ENCODE measurements at places on chromosomes 3 and 15. TPM values are rescaled to one million over a fixed set of nuclear protein-coding genes. Genes with fewer than 3 reads are reported as not detected.

DNA sequence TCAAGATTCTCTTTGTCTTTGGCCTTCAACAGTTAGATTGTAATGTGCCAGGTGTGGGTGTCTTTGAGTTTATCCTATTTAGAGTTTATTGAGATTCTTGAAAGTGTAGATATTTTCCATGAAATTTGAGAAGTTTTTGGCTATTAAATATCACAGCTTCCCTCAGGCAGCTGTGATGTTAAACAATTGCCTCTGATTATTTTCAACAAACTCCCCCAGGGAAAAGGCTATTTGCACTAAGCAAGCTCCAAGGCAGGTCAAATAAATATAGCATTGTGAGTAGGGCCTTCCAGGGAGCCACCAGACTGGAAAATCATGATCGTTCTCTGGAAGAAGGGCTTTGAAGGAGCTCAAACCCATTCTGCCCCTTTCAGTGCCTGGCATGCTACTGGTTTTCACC lies 107.0 kb downstream of the EEFSEC start:
- no peak for DNase-seq

GRCh38 chr3:108599677-108600409 lies 10.3 kb downstream of the DZIP3 start:
- no peak for DNase-seq

GRCh38 chr15:74245342-74245931 lies 9.3 kb downstream of the CCDC33 start:
- DNase-seq = no peak

GRCh38 chr15:65964792-65965433 lies 95.6 kb downstream of the RAB11A start:
- no peak for DNase-seq

C3orf20 gene
- not detected for total RNA-seq

FEZF2 gene
- total RNA-seq = not detected

- no peak for DNase-seq
Measured at GRCh38 chr15:58779554-58779953, 8.5 kb downstream of the MINDY2 start.

STARD9 gene
- total RNA-seq = 4.9 TPM

DNA sequence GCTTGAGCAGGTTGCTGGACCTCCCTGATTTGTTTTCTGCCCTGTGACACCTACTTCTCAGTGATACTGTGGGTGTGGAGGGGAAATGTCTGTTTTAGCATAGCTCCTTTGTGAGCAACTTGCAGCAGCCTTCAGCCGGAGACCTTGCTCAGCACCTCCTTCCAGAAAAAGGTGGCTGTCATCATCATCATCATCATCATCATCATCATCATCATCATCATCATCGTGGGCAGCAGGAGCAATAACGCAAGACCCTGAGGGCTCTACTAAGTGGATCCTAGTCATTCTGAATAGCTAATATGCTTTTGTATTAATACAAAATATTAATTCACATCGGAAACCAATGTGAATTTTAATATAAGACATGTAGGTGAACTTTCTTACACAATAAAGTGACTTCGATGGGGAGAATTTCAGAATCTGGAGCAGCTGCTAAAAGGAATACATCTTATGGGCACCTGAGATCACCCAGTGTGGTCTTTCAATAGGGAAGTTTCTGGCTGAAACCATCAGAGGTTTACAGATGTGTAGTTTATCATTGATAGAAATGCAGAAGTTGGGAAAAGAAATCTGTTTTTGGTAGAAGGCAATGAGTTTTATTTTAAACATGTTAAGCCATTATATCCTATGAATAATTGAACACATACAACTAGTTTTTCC lies 8.6 kb downstream of the GABRR3 start:
- DNase-seq = no peak

GRCh38 chr3:114435386-114436115 lies 141.7 kb downstream of the TIGIT start:
- no peak for DNase-seq

- no peak for DNase-seq
Measured at GRCh38 chr3:34200576-34200975, 402.1 kb downstream of the PDCD6IP start.

DNA sequence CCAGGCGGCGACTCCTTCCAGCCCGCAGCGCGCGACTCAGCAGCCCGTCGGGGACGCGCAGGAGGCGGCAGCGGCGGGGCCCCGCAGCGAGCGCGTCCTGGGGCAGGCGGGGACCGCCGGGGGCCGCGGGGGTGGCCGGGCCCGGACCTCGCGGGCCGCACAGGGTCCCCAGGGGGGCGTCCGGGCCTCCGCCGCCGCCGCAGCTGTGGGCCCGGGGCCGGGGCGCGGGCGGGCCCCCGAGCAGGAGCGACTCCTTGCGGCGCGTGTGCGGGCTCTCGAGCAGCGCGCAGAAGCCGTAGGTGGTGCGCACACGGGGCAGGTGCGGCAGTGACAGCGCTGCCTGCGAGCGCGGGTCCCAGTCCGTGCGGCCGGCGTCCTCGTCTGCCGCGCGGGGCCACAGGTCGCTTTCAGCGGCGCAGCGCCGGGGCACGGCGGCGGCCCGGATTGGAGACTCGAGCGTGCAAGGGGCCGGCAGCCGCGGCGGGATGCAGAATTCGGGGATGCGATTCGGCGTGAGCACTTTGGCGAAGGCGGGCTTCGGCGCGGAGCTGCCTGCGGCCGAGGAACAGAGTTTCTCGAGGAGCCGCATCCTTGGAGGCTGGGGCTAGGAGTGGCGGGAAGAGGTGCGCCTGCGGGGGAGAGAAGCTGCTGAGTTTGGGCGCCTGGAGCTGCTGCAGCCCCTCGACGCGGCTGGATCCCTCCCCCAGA lies 535 bp downstream of the C2CD4B start:
- DNase-seq = no peak

- no peak for DNase-seq
Measured at GRCh38 chr15:24633082-24633481, 42.5 kb upstream of the NPAP1 start.

TMC3 gene
- total RNA-seq = not detected

GRCh38 chr15:25712192-25712960 lies 150.8 kb downstream of the ATP10A start:
- no peak for DNase-seq

GRCh38 chr15:70324001-70324974 lies 226.6 kb upstream of the TLE3 start:
- peak; percentile 94 for DNase-seq

GPR62 gene
- total RNA-seq = not detected

NIPA2 gene
- total RNA-seq = 108 TPM

SLC24A5 gene
- not detected for total RNA-seq

KLHL40 gene
- not detected for total RNA-seq

DNA sequence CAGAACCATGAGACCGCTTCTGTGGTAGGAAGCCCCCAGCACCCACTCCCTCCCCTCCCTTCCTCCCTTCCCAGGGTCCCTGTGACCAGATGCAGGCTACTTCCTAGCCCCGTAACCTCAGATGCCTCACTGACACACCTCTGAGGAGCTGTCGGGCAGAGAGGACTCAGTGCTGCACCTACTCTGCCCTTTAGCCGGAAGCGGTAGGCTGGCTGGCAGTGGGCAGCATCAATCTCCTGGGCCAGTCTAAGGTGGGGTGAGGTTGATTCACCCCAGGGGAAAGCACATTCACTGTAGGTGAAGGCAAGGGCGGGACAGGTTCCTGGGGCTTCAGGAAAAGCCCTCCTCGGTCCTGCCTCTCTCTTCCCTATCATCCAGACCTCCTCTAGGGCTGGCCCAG lies 19.1 kb downstream of the CSRNP1 start:
- no peak for DNase-seq

- no peak for DNase-seq
Measured at GRCh38 chr3:62335196-62335595, 38.2 kb downstream of the FEZF2 start.

TMEM43 gene
- total RNA-seq = 78.6 TPM

DNA sequence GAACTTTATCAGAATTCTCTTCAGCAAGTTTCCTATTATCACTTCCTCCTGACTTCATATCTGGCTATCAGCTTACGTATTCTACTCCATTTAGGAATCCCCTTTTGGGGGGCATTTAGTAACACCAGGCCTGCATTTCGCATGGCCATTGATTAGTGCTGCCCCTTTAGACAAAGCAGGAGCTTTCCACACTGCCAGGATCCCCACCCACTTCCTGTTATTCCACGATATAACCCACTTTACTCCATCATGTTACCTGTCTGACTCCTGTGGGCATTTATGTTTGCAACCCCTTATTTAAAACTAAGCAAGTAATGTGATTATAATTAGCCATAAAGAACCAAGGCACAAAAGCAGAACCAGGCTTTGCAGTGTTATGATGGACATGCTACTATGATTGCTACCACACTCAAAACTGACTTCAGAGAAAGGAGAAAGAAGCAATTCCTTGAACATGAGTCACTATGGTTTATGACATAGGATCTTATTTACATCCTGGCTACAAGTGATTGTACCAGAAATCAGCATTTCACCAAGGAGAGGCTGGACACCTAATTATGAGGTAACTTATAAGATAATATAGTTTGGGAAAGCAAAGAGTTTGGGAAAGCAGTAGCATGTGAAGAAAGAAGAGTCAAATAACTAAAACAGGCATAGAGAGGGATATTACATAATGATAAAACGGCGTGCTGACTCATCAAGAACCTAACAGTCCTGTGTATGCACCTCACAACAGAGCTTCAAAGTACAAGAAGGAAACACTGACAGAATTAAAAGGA lies 96.3 kb downstream of the IGSF11 start:
- DNase-seq = peak; percentile 86

CCR8 gene
- total RNA-seq = not detected

DNA sequence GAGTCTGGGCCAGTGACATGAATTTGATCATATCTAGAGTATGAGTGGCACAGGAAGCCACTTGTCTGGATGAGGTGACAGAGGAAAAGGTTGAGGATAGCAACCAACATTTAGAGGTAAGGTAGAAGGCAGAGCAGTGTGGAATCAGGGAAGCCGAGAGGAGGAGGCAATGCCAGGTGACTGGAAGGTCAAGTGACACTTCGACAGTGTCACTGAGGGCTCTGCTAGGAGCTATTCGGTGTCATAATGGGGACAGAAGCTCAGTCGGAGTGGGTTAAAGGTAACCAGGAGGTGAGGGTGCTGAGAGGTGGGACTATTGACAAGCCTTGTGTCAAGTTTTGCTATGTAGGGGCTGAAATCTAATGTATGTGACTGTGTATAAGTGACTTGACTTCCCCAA lies 56.7 kb downstream of the IGF1R start:
- DNase-seq = no peak

GRCh38 chr3:181718369-181718768 lies 6.6 kb downstream of the SOX2 start:
- no peak for DNase-seq

DNA sequence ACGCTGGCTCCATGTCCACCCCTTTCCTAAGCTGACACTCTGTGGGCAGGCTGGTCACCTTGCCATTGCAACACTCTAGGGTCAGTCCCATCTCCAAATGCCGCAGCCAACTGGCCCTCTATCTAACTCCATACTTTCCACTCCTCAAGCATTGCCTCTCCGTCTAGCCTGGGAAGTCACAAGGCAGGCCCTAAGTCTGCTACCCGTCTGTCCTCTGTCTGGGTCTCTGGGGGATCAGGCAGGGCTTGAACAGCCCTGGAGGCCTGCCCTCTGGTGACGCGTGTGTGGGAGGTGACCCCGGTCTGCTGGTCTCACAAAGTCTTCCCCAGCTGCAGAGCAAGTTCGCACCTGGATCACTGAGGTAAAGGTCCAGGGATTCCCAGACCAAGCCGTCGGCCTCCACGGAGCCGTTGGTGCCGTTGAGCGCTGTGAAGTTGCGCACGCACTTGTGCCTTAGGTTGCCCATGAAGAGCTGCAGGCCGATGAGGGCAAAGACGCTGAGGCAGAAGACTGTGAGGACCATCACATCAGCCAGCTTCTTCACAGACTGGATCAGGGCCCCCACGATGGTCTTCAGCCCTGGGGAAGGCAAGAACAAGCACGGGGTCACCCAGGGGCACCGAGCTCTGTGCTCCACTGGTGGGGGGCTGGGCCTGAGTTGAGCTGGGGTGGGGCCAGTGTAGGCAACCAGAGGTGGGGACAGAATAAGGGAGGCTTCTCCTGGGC lies 39.9 kb downstream of the SCN5A start:
- no peak for DNase-seq

DNA sequence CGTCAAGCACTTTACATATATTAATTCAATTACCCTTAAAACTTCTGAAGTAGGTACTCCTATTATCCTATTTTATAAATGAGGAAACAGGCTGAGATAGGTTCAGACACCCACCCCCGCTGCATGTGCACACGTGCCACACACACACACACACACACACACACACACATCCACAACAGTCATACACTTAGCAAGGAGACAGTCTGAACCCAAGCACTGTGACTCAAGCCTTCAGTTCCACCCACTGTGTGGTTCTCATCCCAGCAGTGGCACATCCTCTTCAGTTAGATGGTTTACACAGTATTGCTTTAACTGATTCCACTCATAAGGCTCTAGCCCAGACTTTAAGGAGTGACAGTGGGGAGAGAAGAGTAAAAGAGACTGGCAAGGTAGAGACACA lies 91.1 kb upstream of the FGF7 start:
- no peak for DNase-seq

DNA sequence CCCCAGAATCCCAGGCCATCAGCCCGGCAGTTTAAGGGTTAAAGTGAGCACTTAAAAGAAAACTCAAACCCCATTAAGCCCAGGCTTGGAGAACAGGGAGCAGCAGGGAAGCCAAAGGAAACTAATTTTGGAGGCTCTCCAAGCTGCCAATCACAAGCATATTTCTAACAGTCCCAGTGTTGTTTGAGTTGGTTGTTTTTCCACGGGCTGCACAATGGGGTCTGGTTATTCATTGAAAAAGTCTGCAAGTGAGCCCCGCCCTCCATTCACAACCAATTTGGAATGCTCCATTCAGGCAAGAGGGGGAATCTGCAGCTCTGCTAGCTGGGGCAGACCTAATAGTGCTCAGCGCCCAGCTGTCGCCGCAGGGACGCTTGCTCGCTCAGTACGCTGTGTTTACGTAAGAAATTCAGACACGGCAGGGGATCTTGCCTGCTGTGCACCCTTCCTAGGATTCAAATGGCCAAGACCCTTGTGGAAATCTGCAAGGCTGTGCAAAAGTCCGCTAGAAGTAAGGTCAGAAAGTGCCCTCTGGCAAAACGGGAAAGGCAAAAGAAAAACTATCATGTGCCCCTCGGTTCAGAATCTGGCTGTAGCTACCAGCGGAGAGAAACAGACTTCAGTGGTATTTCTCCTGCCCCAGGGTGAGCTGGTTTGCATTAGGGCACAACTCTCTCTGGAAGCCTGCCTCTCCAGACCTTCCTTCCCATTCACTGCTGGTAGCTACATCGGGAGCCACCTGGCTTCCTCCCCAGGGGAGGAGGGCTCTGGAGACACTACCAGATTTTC lies 11.0 kb downstream of the ETV5 start:
- DNase-seq = peak; percentile 80

DNA sequence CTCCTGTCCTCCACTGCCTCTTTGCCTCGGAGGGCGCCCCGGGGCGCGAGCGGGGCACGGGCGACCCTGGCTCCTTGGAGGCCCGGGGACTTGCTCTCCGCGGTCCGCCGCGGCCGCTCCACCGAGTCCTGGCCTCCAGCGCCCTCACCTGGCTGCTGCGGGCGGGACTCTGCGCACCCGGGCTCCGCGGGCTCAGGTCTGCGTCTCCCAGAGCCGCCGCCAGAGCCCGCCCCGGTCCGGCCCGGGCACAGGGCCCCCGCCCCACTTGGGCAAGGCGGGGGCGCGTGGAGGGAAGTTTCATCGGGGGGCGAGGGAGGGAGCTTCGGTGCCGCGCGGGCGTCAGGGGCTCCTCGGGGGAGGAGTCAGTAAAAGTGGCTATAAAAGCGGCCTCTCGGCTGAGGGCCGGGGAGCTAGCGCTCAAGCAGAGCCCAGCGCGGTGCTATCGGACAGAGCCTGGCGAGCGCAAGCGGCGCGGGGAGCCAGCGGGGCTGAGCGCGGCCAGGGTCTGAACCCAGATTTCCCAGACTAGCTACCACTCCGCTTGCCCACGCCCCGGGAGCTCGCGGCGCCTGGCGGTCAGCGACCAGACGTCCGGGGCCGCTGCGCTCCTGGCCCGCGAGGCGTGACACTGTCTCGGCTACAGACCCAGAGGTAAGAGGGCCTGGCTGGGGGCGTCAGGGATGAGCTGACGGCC lies at the start of gene CEMIP:
TSS of gene CEMIP (plus strand) at position 407 of the 694 bp plus-strand sequence. CDS start 94,510 bp downstream, outside the sequence.
- DNase-seq = peak; percentile 77
